Kidney (tissue), 22 donors: ENCODE measurements at places on chromosomes 2 and 18.

GRCh38 chr2:233487748-233488345 is 78.7 kb downstream of the USP40 start:
- DNase-seq = no peak

DNA sequence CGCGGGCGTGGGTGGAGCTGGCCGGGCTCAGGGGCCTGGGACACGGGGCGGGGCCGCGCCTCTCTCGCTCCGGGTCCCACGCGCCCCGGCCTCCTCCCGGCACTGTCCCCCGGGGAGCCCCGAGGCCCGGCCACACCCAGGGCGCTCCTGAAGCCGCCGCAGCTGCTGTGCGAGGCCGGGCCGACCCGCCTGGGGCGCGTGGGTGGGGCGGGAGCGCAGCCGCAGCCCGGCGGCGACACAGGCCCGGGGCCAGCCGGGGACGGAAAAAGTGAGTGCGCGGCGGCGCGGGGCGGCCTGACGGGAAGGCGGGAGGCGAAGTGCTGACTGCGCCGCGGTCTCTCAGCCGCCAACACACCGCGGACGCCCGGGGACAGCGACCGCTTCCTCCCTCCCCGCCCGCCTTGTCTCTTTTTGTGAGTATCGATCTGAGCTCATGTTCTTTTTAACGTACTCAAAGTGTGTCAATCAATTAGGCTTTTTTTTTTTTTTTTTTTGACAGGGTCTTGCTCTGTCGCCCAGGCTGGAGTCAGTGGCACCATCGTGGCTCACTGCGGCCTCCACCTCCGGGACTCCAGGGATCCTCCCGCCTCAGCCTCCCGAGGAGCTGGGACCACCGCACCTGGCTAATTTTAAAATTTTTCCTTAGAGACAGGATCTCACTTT is 14.5 kb downstream of the PDCD1 start:
- peak; percentile 72 for DNase-seq

DNA sequence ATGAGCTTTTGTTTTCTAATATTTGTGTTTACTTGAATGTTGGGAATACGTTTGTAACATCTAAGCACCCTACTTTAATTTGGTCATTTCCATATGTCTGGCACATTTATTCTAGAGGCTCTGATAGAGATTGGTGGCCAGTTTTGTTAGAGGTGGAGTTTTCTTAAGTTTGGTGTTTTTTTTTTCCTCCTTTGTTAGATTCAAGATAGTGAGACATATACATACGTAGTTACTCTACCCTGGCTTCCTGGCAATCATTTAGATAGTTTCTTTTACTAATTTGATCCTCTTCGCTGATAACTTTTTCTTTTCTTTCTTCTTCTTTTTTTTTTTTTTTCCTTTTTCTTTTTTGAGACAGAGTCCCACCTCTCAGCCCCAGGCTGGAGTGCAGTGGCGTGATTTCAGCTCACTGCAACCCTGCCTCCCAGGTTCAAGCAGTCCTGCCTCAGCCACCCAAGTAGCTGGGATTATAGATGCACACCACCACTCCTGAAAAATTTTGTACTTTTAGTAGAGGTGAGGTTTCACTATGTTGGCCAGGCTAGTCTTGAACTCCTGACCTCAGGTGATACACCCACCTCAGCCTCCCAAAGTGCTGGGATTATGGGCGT is 26.6 kb downstream of the SMCHD1 start:
- no peak for DNase-seq

DNA sequence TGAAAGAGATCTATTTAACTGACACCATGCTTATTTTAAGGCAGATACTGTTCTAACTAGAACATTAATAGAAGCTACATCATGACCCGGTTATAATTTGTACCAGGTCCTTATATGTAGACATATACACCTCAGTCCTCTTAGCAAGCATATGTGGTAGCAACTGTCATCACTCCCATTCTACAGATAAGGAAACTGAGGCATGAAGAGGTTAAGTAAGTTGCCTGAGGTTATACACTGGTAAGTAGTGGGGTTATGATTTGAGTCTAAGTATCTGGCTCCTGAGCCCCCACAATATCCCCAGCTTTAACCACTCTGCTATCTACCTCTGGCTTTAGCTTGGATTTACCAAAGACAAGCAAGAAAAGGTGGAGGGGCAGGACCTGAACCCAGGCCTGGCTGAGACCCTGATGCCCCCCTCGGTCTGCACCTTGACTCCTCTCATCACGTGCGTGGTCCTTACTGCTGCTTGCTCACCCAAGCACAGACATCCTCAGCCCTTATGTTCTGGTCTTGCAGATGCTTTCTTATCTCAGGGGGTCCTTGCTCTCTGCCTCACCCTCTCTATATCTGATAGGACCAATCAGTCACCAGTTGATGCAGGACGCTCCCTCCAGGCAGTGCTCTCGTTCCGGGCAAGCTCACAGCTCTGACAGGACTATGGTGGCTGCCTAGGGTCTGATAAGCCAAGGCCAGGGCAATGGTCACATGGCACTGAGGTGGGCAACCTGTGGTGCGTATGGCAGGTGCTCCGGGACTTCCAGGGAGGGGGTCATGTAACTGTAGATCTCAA is 4.0 kb downstream of the DYSF start:
- no peak for DNase-seq

DNA sequence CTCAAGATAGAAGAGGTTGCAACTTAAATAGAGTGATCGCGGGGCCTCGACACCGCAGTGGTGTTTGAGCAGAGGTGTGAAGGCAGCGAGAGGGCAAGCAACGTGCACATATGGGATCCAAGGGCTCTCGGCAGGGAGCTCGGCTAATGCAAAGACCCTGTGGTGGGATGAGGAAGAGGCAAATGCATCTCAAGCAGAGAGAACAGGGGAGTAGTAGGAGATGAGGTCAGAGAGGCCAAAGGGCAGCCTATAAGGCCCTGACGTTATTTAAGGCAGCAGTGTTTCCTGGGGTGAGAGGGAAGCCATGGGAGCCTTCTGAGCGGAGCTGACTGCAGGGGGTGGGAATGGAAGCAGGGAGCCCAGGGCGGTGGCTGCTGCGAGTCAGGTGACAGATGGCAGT is 74.5 kb downstream of the MRPS9 start:
- no peak for DNase-seq
